ENCODE measurements at places on chromosomes 3 and 15.

DNA sequence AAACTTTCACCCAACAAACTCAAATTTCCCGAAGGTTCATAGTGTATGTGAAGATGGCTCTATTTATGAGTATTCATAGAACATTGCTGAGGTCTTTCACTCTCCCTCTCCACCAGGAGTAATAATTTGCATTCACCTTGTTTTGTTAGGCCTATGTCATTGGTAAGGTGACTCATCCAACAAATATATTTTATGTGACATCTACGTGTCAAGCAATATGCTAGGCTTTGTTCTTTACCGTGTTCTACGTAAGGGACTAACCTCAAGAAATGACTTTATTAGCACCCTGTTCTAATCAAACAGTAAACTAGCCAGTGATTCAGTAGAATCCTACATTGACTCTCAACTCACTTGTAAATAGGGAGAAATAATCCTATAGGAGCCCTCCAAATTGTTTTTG, 334.4 kb downstream of the FGF12 start:
- DNase-seq: no peak

- no peak for DNase-seq
Observed at GRCh38 chr3:14403619-14404155, 1.3 kb downstream of the SLC6A6 start.

DNA sequence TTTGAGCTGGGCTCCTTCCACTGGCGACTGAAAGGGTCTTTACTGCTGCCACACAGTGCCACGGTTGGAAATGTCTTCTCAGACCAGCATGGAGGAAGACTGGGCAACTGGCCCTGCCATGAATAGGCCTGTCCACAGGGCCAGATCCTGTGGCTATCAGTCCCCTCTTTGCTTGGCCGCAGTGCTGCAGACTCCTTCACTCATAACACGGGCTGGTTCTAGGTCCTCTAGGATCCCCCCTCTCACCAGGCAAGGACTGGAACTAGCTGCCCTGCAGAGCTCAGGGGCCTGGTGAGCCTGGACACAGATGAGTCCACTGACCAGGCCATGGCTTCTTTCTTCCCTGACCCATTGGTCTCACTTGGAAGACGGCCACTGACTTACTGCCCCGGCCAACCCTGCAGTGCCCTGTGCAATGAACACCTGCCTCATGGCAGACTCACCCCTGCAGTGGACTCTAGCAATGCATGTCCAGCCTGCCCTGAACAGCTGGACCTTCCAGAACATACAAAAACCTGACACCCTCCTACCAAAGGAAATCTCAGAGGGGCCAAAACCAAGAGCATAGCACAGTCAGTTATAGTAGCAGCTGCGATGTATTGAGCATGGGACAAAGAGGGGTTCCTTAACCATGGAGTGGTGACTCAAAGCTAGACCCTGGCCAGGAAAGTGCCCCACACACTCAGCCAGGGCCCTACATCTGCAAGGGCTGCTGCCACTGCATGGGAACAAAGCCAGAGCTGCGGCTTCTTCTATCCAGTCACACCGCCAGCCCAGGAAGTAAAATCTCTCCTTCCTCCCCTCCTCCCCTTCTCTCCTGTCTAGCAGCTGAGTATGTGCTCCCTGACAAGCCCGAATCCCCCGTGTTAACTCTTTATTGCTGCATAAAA, 72.1 kb upstream of the ITGA11 start:
- no peak for DNase-seq

DNA sequence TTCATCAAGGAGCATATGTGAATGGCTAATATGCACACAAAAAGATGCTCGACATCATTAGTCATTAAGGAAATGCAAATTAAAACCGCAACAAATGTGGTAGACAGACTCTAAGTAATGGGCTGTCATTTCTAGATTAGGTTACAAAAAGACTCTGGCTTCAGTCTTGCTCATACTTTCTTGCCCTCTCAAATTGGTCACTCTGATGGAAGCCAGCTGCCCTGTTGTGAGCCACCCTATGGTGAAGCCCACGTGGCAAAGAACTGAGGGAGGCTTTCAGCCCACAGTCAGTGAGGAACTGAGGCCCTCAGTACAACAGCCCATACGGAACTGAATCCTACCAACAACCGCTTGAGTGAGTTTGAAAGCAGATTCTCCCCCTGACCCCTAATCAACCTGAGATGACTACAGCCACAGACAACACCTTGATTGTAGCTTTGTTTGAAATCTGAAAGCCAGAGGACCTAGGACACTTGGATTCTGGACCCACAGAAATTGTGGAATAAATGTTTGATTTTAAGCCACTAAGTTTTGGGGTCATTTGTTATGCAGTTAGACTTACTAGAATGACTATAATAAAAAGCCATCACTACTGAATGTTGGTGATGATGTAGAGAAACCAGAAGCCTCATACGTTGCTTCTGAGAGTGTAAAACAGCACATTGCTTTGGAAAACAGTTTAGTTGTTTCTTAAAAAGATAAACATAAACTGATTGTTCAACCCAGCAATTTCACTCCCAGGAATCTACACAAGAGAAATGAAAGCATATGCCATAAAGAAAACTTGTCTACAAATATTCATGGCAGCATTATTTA, 45.7 kb downstream of the EHHADH start:
- no peak for DNase-seq

GRCh38 chr3:172530566-172530965, 7.3 kb upstream of the TNFSF10 start:
- no peak for DNase-seq

DNA sequence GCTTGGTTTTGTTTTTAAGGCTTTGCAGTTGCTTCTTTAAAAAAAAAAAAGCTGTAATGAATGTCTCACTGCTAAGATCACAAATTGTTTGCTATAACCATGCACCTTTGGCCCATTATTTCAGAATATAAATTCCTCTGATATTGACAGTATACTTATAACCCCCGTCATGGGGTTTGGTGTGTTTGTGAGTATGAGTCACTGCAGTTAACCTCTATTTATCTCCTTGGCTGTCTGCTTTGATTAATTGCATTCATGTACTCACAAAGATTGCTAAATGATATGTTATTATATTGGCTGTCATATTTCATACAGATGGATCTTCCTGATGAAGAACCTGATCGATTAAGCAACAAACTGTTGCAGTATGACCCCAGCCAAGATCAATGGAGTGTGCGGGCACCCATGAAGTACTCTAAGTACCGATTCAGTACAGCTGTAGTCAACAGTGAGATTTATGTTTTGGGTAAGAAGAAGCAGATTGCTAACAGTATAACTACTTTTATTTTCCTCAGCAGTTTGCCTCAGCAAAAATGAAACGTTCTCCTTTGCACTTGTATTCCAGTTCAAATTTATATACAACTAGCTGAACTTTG, 14.9 kb downstream of the KBTBD12 start:
- DNase-seq: no peak

DNA sequence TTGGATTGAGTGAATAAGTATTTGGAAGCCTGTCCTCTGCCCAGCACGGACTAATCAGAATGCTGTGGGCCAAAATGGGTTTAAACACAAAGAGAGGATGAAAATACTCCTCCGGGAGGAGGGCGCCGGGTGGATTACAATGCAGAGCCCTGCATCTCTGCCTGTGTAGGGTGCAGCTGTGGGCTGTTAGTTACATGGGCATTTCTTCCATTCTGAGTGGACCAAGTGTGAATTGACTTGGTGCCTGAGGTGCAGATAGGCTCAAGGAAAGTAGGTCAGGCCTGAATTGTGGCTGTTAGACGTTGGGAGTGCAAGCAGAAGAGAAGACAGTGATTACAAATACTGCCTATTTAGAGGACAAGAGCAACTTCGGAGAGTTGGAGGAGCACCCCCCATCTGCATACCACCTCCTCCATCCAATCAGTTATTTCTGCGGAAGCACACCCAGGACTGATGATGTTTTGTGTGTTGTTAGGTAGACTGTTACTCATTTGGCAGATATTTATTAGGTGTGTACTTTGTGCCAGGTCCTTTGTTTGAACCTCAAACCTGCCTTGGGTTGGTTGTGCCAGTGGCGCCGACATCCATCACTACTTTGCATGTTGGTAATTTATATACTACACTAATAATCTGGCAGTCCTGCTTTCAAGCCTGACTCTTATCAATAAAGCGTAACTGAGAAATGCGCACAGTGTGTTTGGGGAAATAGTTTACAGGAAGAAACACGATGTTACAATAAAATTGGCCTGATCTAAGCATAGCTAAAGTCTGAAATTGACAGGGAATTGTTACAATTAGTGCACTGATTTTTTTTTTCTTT, 33.0 kb downstream of the PTPRG start:
- no peak for DNase-seq

- DNase-seq: no peak
Observed at GRCh38 chr3:107629566-107629965, 106.8 kb downstream of the BBX start.

All from NCI-H2081 treated with DMSO at 0.1 percent for 48 hours (cell line).